ENCODE measurements at places on chromosomes 5 and 9.
A peak's percentile ranks its signal among the peaks of the same experiment; 100 is the strongest.

DNA sequence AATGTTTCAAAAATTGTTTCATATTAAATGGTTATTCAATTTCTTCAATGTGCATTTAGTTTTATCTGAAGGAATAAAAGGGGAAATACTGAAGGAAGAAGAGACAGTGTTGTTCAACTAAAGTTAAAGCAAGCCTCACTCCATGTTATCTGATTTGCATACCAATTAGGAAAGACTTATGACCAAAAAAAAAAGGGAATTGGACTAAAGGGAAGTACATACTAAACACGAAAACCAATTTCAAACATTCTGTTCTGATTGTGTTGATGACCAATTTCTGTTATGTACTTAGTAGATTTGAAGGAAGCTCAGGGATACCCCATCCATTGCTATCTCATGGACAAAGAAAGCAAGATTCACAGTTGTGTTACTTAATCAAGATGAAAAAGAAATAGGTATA, 4.9 kb upstream of the GAPT start:
- no peak for DNase-seq

DNA sequence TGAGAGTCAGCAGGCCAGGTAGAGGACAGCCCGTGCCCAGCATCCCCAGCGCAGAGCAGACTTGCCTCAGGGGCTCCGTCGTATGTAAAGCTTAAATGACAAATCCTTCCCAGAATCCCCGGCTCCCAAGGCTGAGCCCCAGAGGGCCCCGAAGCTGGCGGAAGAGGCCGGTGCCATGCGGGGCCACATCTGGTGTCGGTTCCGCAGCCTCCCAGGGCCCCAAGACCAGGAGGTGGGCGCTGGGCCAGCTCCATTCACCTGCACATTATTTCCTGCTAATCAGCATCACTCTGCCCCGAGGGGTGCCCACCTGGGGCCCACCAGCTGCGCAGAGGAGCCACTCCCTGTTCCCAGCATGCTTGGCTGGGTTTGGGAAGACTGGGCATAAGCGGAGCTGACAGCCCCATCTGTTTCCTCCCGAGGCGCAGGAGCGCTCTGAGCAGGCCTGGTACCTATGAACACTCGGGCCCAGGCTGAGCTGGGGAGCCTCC, 124.0 kb upstream of the PPP1R26 start:
- DNase-seq, result no peak

GRCh38 chr9:78438211-78438610, 141.3 kb downstream of the PSAT1 start:
- DNase-seq, result no peak

- no peak for DNase-seq
Observed at GRCh38 chr5:111735583-111736270, 21.3 kb downstream of the NREP start.

GRCh38 chr5:151664694-151665585, 21.8 kb downstream of the SPARC start:
- no peak for DNase-seq

DNA sequence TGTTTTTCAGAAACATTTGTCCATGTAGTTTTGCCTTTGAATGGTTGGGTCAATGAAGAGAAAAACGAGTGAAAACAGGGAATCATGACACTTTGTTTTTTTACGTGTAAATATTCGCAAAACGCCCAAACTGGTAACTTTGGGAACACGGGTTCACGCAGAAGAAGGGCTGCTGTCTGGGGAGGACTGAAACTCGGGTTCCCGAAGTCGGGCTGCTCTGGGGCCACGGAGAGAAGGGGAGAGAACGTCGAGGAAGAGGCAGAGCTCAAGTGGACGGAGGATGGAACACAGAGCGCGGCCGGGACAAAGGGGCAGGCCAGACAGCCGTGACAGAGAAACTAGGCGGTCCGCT, 478 bp upstream of the SETD9 start:
- no peak for DNase-seq

DNA sequence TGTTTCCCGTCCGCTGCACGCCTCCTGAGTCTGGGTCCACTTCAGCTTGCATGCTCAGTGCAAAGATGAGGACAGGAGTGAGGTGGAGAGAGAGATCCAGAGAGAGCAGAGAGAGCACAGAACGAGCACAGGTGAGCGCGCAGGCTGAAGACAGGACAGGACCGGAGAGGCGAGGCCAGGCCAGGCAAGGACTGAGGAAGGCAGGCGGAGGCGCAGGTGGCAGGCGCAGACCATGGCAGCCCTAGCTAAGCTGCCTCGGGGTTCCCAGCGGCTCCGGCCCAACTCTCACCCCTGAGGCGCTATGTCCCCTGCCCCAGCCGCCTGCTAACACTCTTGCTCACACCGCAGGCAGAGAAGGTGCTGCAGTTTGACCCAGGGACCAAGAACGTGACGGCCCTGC, 9.7 kb downstream of the GRIN1 start:
- no peak for DNase-seq

DNA sequence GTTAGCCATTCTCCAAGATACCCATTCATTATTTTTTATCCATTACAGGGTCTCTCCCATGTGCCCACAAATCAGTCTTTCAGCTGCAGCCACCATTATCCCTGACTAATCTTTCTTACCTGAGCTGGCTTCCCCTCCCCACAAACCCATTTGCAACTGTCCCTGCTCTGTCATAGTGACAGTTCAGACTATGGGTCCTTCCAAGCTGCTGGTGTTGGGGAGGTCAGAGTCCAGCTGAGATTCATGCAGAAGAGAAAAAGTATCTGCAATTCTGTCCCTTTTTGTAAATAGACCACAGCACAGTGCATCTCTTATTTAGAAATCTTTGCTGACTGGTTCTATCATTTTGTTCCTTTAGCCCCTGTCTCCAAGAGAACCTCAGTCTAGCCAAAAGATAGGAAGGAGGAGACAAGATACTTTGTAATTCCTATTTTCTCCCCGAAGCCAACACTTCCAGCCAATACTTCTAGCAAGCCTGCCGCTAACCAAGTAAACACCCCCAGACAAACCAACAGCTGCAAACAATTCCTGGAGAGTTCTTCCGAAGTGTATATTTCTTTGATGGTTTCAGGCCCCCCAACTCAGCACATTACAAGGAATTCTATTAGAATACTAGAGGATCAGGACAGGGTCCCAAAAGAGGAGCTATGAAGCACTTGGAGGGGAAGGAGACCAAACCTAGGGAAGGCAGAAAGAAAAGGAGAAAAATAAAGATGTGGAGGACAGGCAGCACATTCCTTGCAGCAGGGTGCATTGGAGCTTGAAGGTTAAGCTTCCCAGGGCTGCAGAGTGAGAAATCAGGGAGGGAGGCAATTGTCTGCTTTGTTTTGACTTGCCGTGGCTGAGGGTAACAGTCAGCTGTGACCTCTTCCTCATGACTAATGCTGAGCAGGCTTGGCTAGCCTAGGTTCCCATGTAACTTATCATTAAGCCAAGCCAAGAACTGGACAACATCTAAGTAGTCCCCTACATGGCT, 148.5 kb downstream of the SGCD start:
- no peak for DNase-seq

DNA sequence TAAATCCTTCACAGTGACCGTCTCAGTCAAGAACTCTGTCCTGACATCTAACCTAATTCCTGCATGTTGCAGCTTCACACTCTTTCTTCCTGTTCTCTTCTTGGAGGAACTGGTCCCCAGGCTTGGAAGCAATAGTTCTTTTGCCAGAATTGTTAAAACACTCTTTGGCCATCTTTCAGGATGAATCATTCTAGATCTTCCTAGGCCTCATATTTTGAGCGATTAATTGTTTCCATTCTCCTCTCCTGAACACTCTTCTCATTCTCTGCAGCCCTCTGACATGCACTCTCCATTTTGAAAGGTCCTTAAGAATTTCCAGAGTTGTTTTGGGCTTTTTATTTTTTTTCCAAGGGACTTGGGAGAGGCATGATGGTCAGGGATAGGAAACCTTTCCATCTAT, 85.8 kb downstream of the FAM114A2 start:
- no peak for DNase-seq

DNA sequence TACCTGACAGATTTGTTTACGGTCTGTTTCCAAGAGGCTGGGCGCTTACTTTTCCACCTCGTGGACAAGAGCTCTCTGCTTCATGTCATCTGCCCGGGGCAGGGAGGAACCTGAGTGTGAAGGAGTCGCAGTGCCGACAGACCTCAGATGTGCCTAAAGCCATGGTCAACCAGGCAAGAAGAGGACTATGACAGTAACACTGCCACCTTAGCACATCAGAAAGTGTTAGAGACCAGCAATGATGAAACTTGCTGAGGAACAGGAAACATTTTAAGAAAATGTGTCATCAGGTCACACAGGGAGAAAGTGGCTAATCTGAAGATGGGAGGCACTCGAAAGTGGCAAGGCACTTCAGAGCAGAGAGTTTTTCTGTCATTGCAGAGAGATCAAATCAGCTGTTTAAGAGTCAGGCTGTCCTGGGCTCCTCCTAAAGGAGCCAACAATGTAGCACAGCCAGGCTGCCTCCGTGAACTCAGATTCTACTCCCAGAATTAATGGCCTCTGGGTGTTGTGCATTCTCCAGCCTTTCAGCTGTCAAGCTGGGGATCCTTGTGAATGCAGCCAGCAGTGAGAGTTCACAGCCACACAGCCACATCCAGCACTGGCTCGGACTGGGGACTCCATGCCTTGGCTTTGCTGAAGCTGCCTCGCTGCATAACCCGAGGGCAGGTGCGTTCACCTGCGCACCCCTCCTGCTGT, 94.6 kb downstream of the RAPGEF1 start:
- DNase-seq, result peak; percentile 6

DNA sequence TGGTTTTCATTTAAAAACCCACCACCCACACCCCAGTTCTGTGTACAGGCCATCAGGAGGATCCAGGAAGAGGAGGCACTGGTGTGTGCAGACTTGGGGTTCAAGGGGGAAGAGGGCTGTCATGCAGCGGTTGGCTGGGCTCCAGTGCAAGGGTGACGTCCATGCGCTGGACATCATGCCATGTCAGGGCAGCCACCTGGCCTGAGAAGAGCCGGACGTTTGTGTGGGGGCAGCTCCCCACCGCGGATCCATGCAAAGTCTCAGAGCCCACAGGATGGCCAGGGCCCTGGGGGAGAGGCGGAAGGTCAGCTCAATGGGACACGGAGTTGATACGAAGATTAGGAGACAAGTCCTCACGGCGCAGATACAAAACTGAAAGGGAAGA, 11.1 kb downstream of the BRD9 start:
- no peak for DNase-seq

GRCh38 chr5:10536931-10537579, 26.8 kb upstream of the ANKRD33B start:
- no peak for DNase-seq
